ENCODE measurements at places on chromosomes 3 and 15. TPM values are rescaled to one million over a fixed set of nuclear protein-coding genes. Genes with fewer than 3 reads are reported as not detected.

The SLC35G2 gene
- total RNA-seq, result 2.7 TPM

The CYP1A1 gene
- total RNA-seq, result 0.13 TPM

The DUOX2 gene
- 0.04 TPM for total RNA-seq

DNA sequence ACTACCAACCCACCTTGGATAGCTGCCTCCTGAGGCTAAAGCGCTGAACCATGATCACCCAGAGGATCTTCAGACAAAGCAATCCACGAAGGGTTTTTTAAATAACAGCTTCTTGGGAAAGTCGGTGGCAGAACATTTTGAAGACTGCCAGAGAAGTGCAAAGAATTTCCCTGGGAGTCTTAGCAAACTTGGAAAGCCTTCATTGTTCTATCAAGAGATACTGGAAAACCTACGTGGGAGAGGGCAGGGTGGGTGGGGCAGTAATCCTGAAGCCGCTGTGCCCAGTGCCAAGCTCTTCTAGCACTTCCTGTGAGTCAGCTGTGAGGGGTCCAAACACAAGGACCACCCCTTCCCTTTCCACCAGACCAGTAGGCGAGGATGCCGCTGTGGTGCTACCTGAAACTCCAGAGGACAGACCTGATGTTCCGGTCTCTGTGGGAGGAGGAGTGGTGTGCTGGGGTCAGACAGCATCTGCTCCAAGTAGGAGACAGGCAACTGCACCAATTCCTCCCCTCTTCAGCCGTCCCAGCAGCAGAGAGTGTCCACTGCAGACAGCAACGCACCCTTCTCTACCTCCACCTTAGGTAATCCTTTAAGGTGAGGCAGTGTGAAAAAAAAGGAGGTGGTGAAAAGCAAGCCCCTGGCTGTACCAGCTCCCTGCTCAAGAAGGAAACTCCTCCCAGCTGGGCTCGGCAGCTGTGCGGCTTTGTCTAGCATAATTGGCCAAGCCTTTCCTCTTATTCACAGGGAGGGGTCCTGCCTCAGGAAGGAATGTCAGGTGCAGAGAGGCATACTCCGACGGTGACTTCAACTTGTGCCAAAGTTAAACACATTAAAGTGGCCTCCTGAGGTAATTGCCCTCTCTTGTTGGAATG is 99.0 kb downstream of the TMCC1 start:
- no peaks in the 10 kb centered on the region for H3K36me3 ChIP-seq
- H3K4me1 ChIP-seq, result peaks cover 11% of the 10 kb centered on the region
- peak overlapping the region; percentile 5 for H3K4me3 ChIP-seq
- peak; percentile 51 for DNase-seq
- no peaks in the 10 kb centered on the region for H3K27me3 ChIP-seq

DNA sequence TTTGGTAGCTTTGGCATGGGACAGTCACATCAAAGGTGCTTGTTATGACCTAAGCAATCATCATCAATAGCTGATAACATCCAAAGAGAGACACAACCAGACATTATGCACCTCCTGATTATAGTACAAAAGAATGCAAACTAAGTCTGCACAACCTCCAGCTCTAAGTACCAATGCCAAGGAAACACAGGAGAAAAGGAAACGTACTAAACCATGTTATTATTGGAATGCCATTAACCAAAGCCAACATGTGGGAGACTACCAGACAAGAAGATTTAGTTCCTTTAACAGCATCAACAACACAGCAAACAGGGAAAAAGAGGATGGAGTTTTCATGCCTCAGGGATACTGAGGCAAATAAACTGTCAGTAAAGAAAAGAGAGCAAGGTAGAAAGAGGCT is 61.4 kb downstream of the CD47 start:
- no peak for DNase-seq
- H3K4me3 ChIP-seq, result no peak overlapping the region
- H3K27me3 ChIP-seq, result no peaks in the 10 kb centered on the region

DNA sequence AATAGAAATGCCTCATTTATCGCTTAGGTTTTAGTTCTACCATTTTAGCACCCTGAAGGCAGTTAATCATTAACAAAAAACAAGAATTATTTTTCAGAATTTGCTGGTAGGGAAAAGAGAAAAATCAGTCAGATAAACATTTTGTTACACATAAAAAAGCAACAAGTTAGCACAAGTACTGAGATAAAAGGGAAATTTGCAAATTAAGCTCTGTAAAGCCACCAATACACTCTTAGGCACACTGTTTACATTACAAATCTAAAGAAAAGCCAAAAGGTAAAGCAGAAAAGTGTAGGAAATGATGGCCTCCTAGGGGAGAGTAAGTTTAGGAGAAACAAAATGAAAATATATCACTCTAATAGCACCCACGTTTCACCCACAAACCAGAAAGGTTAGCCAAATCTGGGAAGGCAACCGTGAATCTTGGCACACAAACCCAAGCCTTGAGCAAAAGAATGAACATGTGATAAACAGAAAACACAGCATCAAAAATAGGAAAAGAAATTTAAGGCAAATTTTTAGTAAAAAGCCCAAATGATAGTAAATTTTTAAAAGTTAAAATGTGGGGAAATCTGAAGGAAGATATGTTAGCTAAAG is 1.6 kb upstream of the SATB1 start:
- no peak overlapping the region for H3K4me3 ChIP-seq
- no peak overlapping the region for H3K27ac ChIP-seq
- no peaks in the 10 kb centered on the region for H3K4me1 ChIP-seq
- no peaks in the 10 kb centered on the region for H3K36me3 ChIP-seq
- DNase-seq, result peak; percentile 4

Measured in muscle of leg (tissue), 16 donors.